ENCODE measurements at places on chromosomes 5 and 9.

DNA sequence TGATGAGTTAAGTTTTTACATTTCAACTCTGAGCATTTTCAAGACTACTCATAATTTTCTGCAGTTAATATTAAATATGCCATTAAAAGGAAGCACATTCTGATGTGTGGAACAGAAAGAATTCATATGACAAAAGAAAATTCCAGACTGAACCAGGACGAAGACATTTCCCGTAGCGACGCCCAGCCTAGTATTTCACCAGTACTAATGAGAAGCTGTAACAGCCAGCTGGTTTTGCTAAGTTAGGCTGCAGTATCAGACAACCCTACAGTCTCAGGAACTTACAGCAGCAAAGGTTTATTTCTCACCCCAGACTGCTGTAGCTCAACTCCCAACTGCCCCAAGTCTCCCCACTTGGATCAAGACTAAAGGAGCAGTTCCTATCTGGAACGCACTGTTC, 91.6 kb downstream of the TMEM174 start:
- DNase-seq, result no peak

DNA sequence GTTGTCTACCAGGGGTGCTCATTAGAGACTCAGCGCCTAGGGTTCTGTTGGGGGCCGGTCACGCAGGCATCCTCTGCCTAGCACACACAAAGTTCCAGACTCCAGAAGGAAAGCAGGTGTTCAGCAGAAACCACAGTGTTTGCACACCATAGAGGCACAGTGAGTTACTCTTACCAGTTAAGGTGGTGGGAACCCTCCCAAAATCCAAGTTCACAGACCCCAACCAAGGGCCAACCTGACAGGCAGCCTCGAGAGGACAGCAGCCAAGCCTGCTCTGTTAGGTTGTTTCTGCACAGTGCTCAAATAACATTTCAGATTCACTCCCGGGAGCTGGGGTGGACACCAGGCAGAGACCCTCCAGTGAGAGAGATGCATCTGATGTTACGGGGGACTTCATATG, 36.2 kb downstream of the SECISBP2 start:
- DNase-seq, result no peak

DNA sequence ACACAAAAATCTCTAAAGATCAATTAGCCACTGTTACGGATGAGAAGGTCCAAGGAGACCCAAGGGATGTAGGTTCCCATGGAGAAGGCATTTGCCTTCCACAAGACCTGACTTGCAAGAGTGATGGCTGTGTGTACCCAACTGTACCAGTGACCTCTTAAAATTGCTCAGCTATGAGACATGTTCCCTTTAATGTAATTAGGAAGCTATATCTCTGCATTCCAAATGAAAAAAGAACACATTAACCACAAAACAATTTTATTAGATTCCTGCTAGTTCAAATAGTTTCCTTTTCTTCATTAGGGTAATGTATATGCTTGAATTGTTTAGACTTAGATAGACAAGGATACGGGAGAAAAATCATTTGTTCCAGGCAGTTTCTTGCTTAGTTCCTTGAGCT, 3.3 kb downstream of the OR2Y1 start:
- no peak for DNase-seq

GRCh38 chr9:12819436-12820185, 44.8 kb downstream of the LURAP1L start:
- no peak for DNase-seq

DNA sequence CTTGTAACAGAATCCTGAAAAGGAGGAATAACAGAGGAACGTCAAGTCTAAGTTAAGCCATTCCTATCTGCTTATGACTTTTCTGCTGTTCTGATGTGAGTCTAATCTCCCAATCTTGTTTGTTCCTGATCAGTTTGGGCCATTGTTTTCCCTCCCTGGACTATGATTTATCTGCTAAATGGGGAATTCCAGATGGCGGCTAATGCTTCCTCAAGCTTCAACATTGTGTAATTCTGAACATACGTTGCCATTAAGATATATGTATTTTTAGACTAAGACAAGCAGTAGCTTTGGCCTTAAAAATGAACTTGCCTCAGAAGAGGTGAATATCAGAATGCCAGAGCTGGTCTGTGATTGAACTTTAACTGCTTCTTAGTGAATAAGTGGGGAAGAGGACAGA, 142.7 kb downstream of the PRKACG start:
- DNase-seq, result no peak

DNA sequence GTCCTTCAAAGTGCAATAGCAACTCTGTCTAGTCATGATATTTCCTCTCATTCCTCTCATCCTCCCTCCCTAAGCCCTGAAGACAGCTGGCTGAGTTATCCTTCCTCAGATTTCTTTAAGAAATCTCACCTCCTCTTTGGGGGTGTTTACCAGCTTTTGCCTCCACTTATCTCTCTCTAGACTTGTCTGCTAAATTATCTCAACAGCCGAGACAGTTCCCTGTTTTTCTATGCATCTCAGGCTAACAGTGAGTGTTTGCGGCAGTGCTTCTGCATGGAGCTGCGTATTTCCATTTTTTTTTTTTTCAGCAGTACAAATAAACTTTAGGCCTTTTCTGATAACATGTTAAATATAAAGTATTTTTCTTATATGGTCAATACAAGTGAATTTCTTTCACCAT, 20.9 kb downstream of the KCTD16 start:
- no peak for DNase-seq

GRCh38 chr9:642014-642413, 199.5 kb upstream of the DMRT1 start:
- DNase-seq, result no peak

- no peak for DNase-seq
Measured at GRCh38 chr5:115589043-115589442, 13.2 kb downstream of the TICAM2 start.

GRCh38 chr9:112789891-112790774, 39.6 kb downstream of the SNX30 start:
- no peak for DNase-seq

DNA sequence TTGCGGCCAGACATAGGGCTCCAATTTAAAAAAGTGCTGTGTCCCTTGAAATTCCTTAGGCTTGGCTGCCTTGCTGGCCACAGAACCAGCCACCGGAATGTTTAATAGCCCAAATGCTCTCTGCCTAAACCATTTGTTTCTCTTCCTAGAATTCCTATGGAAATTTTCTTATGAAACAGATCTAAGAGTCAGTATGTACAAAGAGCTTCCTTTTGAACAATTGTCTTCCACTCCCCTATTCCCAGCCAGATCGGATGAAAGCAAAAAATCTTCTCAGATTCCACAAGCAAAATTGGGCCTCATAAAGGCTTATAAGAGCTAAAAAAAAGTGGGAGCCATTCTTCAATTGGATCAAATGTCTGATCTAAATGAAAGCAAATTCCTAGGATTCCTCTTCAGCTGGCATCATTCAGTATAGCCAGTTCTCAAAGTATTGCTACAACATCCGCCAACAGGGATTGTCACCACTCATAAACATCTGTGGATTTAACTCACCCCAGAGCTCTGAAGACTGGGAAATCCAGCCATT, 104.3 kb downstream of the CEMIP2 start:
- DNase-seq, result no peak

- no peak for DNase-seq
Measured at GRCh38 chr9:37908283-37908682, 4.4 kb upstream of the SLC25A51 start.

DNA sequence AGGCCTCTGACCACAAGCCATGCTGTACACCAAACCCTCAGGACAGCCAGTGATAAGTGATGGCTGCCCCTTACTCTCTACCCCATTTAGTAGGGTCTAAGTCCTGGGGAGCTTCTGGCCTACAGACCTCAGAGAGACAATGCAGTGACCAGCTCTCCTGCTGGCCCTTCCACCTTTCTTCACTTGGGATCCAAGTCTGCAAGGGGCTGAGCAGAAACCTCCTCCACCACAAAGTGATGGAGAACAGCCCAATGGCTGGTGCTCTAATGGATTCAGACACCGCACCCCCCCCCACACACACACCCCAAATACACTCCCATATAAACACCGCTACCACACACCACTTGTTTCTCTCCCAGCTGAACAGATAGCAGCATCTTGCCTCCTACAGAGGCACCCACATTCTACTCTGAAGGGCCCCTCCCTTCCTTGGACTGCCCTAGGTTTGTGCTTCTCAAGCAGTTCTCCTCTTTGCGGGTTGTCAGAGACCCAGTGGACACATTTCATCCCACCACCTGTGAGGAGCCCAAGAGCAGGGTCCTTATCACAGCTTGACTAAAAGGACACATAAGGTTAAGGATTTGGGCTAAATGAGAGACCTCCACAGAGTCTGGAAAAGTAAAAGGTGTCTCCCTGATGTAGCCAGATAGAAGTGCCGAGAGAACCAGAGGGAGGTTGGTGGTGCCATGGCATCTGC, 1.3 kb upstream of the PDLIM4 start:
- DNase-seq, result no peak

- no peak for DNase-seq
Measured at GRCh38 chr9:107750741-107751566, 261.4 kb upstream of the KLF4 start.

DNA sequence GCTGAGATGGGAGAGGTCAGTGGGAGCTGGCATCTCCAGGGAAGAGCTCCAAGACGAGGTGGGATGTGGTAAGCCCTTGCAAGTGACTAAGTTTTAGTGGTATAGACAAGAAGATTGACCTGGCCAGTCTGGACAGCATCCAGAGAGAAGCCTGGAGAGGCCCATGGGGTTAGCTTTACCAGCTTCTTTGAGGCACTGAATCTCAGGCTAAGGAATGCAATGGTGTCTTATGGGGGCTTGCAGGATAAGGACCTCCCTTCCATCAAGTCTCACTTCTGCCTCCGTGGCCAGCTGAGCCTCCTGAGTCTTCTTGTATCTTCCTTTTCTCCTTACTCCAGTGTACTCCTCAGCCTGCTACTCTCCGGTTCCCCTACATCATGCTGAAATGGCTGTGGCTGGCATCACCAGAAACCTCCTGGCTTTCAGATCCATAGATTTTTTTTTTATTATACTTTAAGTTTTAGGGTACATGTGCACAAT, 56.5 kb upstream of the JADE2 start:
- no peak for DNase-seq

GRCh38 chr5:173954671-173955521, 34.1 kb upstream of the C5orf47 start:
- DNase-seq, result no peak

GRCh38 chr5:108380531-108381349, 1.2 kb downstream of the FBXL17 start:
- peak; percentile 12 for DNase-seq

DNA sequence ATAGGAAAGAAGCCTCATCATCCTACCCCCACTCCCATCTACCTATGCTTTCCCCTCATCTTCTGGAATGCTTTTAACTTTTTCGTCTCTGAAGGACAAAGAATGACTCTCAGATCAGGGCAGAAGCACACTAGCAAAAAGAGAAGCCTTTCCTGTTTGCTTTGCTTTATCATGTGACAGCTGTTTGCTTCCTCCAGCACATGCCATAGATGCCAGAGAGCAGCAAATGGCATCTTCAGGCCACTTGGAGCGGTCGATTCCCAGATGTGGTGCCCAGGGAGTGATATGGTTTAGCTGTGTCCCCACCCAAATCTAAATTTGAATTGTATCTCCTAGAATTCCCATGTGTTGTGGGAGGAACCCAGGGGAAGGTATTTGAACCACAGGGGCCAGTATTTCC, 294.8 kb downstream of the GADD45G start:
- no peak for DNase-seq
